ENCODE measurements at places on chromosomes 13 and 19. TPM values are rescaled to one million over a fixed set of nuclear protein-coding genes. Genes with fewer than 3 reads are reported as not detected.

The ZNF790 gene
- total RNA-seq: 8.8 TPM

The CHST8 gene
- not detected for total RNA-seq

The CPAMD8 gene
- total RNA-seq: 3.1 TPM

The NTF4 gene
- not detected for total RNA-seq

The PSG2 gene
- total RNA-seq: not detected

The ZNF763 gene
- 8.9 TPM for total RNA-seq
